ENCODE measurements at places on chromosomes 13 and 19.

DNA sequence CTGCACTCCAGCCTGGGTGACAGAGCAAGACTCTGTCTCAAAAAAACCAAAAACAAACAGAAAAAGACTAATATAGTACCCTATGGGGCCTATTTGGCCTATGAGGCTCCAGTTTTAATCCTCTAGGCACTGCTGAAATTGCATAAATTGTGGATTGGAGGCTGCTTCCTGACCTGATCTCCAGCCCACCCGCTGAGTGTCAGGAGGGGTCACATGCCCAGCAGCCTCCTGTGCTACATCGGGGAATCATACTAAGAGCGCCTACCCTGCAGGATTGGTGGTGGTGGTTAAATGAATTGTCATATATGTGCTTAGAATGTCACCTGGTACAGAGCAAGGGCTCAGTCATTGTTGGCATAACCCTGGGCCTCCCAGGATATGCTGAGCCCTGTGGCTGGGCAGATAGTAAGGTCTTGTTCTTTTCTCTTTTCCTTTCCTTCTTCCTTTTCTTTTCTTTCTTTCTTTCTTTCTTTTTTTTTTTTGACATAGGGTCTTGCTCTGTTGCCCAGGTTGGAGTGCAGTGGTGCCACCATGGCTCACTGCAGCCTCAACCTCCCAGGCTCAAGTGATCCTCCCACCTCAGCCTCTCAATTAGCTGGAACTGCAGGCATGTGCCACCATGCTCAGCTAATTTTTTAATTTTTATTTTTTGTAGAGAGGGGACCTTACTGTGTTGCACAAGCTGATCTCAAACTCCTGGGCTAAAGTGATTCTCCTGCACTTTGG lies 31.3 kb downstream of the LTBP4 start:
- DNase-seq = no peak

- no peak for DNase-seq
These were observed 116.3 kb upstream of the SOX1 start for GRCh38 chr13:111950697-111951096.

DNA sequence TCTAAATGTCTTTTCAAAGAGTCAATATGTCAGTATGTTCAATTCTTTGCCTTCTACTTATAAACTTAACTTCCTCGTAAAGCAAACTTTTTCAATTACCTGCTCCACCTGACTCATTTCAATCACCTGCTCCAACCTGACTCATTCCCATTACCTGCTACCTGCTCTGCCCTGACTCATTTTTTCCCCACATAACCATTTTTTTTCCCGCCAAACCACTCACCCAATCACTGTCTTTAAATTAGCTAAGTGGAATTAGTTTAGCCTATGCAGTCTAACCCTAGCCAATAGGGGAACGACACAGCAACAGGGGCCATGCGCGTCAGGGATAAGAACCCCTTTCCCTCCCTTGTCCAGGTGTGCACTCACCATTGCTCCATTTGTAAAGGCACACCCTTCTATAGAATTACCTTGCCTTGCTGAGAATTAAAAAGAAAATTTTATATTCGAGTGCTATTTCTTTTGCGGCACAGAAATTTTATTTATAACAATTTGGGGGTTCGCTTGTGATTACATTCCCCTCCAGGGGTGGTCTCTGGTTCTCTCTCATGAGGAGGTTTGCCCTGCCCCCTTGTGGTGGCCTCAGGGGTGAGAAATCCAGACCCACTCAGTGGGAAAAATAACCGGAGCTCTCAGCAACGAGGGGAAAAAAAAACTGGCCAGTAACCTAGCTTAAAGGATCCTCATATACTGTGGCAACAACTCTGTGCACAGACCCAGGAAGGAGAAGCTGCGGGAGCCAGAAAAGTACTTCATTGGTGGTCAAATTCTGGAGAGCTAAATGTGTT lies 193.1 kb downstream of the ZNF486 start:
- no peak for DNase-seq

DNA sequence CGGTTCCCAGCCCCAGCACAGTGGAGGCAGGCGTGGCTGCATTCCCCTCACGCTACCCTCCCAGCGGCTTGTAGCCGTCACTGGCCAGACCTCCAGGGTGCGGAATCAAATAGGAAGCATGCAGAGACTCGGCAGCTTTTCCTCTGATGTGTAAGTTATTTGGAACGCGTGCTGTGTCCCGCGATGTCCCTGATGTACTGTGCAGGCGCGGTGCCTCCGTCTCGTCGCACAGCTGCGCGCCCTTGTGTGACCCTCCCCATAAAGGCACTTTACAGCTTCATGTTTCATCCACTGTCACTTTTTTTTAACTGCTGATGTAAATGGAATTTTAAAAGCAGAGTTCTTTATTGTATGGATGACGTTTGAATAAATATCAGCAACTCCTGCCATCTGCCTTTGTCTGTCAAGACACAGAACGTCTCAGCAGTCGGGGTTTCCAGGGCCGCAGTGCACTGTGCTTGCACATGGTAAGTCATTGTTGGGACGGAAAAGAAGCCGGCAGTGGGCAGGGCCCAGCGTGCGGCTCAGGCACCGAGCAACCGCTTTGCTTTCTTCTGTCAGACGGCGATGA lies 7.3 kb upstream of the F7 start:
- DNase-seq = peak; percentile 18

- DNase-seq = no peak
These were observed 148.5 kb downstream of the GPC5 start for GRCh38 chr13:91546900-91547299.

All from smooth muscle cell of the brain vasculature (primary cell).